GM12892 (cell line): ENCODE measurements at places on chromosomes 1 and 21.

DNA sequence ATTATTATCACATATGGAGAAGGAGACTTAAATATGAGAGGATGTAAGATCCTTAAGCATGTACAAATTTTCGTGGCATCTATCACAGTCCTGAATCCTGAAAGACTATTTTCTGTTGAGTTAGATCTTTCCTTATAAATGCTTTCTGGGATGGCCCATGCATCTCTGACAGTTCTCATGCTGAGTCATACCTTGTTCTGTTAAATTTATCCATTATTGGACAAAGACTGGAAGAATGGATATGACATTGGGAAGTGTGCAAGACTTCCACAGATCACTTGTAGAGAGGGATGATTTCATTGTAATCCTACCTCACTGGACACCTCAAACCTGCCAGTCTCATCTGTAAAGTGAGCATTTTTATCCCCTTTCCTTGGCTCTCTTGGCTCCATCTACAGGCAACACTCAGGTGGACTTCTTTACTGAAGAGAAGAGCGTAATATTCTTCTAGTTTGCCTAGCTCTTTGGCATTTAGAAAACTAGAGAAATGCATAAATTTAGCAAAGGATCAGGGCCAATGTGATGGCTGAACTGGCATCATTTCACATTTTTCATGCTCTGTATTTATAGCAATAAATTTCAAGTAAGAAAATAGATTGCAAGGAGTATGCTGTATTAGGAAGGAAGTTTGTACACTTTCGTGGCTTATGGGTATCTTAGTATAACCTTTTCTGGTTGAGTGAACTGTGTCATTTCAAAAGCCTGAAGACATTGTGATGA, 128.2 kb downstream of the NFIA start:
- DNase-seq = no peak

DNA sequence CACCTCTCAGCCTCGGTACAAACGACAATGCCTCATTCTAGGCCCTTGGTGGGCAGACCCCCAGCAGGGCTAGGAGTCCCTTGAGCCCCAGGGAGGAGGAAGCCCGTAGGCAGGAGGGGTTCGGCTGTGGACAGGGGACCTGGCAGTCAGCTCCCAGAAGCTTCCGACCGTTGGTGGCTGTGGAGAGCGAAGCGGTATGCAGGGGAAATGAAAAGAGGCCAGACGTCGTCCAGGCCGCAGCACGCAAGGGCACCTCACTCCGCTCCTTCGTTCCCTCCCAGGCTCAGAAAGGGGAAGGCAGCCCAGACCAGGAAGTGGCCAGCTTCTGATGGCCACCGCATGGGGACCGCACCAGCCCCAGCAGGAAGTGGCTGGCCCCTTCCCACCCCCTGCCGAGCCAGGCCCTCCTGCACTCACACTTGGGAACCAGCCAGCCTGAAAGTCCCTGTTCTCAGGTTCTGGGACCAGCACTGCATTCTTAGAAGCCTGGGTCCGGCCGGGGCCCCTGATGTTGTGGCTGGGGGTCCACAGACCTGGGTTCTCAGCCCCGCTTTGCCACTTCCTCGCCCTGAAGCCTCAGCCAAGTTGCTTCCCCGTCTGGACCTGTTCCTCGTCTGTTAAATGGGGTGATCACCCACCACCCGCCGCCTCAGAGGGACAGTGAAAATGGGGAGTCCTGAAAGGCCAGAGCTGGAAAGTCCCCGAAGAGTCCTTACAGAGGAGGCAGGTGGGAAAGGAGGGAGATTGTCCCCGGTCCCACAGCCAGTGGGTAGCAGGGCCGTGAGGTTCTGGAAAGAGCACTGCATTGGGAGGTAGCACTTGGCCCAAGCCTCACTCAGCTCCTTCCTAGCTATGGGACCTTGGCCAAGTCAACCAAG, 104.0 kb upstream of the RUNX3 start:
- peak; percentile 52 for DNase-seq

- DNase-seq = no peak
Observed at GRCh38 chr1:101128211-101128727, 102.7 kb upstream of the DPH5 start.

DNA sequence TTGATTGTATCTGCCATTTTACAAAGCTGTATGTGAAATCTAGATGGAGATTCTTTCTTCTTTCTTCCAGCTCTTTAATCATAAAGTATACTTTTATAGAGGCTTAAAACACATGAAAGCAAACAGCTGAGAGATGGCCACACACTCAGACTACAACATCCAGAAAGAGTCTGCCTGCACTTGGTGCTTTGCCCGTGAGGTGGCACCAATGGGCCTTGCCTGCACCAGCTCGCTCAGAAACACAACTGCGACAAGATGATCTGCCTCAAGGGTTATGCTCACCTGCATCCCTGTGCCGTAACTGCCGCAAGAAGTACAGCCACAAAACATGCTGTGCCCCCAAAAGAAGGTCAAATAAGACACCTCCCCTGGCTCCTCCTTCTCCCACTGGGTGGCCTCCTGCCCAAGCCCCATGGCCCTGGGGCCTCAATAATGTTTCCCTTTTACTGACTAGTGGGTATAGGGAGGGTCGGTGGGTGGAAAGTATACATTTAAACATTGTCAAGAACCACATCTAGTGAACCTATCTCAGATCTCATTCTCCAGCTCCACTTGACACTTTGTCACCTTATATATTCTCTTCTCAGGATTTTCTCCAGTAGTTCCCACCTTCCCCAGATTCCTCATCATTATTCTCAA, 66.7 kb upstream of the ANGPTL3 start:
- DNase-seq = no peak

DNA sequence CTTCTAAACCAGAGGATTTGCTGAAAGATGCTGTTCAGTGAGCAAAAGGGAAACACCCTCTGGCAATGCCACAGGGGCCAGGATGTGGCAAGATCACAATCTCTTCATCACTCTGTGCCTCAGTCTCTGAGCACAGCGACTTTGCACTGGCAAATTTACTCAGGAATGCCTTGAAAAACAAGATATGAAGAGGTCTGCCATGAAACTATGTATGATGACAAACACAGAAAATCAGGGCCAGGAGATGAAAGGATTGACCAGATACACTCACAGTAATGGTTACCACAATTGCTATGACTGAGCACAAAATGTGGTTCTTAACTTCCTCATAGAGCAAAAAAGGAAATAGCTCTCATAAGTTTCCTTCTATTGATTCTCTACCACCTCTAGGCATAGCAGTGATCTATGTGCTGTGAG, 5.8 kb downstream of the TTC13 start:
- DNase-seq = no peak

- no peak for DNase-seq
Observed at GRCh38 chr1:22625262-22625925, 11.0 kb upstream of the C1QA start.

DNA sequence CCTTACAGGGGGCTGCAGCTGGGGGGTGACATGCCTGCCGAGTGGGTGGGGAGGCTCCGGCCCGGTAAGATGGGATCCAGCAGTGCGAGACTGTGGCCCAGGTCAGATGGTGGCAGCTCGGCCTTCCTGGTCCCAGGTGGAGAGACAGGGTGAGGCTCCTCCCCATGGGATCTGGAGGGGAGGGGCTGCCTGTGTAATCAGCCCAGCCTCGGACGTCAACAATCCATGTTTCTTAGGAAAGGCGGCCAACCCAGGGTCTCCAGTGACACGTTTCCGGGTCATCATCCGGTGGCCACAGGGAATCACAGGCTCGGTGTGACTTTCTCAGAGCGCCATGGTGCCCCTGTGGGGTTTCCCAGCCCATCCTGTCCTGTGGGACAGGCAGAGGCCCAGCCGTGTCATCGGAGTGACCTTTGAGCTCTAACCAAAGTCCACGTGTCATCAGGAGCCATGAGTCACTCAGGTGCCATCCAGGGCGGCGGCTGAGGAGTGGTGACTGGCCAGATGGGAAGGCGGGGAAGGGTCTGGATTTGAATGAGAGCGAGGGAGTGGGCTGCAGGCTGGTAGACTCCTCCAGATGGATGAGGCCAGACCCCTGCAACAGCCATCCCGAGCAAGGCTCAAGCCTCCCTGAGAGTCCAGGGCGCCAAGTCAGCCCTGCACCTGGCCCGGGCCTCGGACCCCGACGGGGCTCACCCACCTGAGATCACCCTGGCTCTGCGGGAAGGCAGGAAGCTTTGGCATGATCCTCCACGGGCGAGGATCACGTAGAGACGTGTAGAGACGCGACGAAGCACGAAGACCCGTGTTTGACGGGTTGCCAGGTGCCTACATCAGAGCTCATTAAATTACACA, 6.6 kb upstream of the HES4 start:
- no peak for DNase-seq

GRCh38 chr1:156926175-156926574, 5.7 kb downstream of the LRRC71 start:
- no peak for DNase-seq

DNA sequence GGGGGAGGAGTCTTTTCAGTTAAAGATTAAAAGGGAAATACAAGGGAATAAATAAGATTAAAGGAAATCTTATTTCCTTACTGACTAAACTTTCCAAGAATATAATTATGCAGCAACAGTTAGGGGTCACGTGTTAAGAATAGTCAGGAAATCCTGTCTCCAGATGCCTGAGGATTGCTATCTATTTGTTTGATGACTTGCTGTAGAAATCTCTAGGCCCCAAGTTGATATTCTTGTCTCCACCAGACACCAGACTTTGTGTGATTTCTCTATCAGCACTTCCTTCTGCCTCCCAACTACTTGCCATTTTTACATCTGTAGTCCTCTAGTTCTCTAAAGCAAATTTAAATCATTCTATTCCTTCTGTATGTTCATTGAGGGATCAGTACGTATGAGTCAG, 77.5 kb downstream of the RPAP2 start:
- DNase-seq = no peak

DNA sequence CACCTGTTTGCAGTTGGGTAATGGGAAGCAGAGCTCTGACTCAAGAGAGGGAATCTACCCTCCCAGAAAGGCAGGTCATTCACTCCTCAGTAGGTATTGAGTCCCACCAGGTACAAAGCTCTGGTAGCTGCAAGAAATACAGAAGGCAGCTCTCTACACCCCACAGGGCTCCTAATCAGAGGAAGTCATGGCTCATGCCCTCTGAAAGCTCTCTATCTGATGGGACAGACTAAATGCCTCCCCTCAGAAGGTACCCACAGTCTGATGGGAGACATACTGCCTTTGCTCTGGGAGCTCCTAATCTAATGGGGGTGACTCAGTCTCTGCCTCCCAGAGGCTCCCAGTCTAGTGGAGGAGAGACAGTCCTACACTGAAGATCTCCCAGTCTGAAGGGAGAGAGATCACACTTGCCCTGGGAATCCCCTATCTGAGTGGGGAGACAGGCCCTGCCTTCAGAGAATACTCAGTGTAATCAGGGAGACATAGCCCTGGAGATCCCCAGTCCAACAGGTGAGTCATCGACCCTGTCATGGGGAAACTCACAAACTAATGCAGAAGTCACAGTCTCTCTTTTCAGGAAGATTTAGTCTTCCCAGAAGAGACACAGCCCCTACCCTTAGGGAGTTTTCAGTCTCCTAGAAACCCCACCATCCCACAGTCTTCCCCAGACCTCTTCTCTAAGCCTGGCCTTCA, 23.7 kb downstream of the CAMK1G start:
- DNase-seq = no peak

GRCh38 chr21:44567481-44568171, 5.9 kb upstream of the KRTAP10-4 start:
- DNase-seq = no peak

GRCh38 chr1:8284127-8284526, 33.8 kb upstream of the SLC45A1 start:
- DNase-seq = no peak

- DNase-seq = no peak
Observed at GRCh38 chr1:16979475-16980327, 719 bp downstream of the MFAP2 start.

GRCh38 chr1:234667600-234668576, 57.9 kb upstream of the IRF2BP2 start:
- DNase-seq = no peak

DNA sequence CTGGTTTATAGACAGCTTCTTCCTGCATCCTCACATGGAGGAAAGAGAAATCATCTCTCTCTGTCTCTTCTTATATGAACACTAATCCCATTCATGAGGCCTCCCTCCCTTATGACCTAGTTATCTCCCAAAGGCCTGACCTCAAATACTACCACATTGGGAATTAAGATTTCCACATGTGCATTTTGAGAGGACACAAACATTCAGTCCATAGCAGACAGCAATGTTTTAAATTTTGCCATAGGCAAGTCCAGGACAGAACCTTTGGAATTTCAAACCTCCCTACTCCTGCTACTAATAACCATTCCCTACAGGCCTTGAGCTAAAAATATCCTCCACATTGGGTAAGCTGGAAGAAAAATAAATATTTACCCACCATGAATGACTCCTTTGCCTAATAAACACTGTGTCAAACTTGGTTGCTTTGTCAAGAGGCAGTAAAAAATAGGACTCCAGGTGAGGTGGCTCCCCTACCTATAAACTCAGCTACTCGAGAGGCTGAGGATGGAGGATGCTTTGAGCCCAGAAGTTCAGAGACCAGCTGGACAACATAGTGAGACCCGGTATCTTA, 113.7 kb downstream of the ZNF281 start:
- DNase-seq = no peak

DNA sequence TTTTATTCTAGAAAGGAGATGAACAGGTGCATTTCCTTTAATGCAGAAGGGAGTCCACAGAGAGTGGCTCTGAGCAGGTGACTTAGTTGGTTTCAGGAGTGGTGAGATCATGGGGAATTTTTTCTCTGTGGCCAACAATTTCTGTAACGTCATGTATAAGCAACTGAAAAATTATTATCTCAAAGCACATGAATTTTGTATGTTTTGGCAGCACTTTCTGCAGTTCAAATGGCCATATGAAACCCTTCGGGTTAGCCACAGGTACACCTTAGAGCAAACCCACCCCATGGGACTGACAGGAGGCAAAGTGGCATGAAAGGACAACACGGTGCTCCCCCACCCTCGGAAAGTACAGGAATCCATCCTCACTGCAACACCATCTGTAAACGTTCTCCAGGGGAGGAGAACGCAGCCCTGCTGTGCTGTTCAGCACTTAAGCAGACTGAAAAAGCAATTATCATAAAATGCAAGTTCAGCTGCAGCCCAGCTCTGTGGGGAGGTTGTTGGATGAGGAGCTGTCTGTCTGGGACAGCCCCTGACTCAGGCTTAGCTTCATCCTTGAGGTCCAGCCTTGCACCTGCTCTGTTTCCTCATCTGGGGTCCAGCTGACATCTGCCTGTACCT, 55.8 kb upstream of the CLDN14 start:
- peak; percentile 33 for DNase-seq

DNA sequence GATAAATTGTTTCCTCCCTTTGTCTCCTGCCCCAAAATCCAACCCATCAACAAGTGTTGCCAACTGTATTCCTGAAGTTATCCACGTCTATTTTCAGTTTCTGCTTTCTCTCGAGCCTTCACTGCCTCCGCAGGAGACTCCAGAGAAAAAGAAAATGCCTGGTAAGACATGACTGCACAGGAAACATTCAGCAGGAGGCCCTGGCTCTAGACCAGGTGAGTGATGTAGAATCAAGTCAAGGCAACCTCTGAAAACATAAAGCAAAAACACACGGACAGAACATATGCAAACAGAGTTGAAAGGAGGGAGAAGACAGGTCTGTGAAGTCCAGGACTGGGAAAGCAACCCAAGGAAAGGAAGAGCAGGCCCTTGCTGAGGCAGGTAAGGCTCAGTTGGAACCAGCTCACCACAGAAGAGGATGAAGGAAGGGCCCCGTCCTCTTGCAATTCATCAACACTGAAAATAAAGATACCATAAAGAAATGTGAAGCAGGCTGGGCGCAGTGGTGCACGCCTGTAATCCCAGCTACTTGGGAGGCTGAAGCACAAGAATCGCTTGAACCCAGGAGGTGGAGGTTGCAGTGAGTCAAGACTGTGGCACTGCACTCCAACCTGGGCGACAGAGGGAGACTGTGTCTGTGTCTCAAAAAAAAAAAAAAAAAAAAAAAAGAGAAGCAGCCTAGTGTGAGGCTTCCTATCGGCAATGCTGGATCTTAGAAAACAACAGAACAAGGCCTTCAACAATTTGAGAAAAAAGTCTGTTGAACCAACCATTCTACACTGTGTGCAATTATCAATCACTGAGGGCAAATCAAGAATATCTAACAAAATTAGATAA, 8.8 kb downstream of the NOL9 start:
- no peak for DNase-seq
